ENCODE measurements at places on chromosomes 16 and 17.
A peak's percentile ranks its signal among the peaks of the same experiment; 100 is the strongest.

- DNase-seq, result no peak
Measured at GRCh38 chr16:57516176-57516725, 20.1 kb downstream of the CCDC102A start.

DNA sequence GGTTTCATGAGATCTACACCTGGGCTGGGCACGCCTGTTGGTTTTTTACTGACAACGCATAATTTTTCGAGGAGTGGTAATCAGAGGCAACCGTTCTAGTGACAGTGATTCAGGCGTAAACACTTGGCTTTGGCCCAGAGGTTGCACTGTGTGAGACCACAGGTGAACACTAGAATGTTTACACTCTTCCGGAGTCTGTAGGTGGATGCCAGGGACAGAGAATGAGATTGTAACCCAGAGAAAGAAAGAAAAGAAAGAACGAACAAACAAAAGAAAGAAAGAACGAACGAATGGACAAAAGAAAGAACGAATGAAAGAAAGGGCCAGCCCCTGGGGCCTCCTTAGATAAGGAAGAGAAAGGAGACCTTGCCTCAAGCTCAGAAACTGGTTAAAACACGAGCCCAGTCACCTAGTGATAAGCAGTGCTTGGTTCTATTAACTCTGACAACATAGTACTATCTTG is 113.2 kb downstream of the PRKCB start:
- DNase-seq, result peak; percentile 76

- peak; percentile 44 for DNase-seq
Measured at GRCh38 chr16:88809676-88810165, 2.0 kb downstream of the APRT start.

DNA sequence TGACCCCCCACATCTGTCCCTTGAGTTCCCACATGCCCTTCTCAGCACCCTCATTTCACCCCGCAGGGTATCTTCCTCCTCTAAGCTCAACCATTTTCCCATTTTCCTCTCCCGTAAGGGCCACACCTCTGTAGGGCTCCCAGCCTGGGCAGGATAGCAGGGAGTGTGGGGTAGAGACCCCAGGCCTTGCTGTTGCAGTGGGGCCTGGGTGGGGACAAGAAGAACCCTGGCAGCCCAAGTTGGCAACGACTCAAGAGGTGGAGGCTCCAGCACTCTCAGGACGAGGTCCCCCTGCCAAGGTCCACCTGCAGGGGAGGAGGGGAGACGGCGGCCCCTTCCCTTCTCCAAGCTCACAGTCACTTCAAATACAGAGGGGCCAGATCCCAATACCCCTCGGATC is 2.0 kb upstream of the TMEM92 start:
- DNase-seq, result no peak

DNA sequence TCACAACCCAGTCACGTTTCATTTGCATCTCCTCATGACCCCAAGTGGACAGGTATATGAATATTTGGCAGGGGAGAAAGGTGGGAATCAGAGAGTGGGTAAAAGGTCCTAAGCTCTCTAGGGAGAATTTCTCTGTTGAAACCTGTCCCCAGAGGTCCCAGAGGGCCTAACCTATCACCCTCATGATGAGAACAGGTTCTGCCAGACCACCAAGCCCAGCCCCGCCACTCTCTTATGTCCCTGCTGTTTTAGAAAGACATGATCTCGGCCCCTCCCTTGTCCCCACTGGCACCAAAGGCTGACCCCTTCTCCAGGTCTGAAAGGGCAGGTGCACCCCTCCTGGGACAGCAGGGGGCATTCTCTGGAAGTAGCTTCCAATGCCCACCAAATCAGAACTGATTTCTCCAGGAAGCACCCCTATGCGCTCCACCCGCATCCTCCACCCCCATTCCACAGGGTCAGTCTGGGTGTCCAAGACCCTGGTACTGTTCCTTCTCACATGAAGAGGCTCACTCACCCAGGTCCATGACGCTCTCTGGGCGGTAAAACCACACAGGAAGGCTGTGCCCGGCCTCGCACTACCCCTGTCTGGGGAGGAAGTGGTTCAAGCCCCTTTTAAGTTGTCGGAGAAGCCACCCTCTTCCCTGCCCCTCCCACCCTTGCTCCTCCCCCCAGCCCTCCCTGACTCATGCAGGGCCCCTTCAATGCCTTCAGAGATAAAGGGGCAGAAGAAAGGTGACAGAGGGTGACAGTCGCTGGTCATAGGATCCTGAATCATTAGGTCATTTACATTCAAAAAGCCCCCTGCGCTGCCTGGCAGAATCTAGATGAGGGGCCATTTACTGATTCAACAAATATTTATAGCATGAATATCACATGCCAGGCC is at the start of gene CCR7:
Gene CCR7, minus strand, starts transcription at position 590 of the 886 bp plus-strand sequence. Its CDS starts 63 bp downstream, at position 527.
- DNase-seq, result peak; percentile 68

GRCh38 chr17:2418572-2418971 is 17.7 kb upstream of the MNT start:
- no peak for DNase-seq

- peak; percentile 74 for DNase-seq
Measured at GRCh38 chr17:42050393-42051012, at the start of gene C17orf113. TSS of gene C17orf113 (minus strand) at chr17:42050601. CDS start at chr17:42043376, 7,225 bp downstream.

GRCh38 chr16:21645261-21645721 is 7.1 kb downstream of the IGSF6 start:
- DNase-seq, result peak; percentile 50

DNA sequence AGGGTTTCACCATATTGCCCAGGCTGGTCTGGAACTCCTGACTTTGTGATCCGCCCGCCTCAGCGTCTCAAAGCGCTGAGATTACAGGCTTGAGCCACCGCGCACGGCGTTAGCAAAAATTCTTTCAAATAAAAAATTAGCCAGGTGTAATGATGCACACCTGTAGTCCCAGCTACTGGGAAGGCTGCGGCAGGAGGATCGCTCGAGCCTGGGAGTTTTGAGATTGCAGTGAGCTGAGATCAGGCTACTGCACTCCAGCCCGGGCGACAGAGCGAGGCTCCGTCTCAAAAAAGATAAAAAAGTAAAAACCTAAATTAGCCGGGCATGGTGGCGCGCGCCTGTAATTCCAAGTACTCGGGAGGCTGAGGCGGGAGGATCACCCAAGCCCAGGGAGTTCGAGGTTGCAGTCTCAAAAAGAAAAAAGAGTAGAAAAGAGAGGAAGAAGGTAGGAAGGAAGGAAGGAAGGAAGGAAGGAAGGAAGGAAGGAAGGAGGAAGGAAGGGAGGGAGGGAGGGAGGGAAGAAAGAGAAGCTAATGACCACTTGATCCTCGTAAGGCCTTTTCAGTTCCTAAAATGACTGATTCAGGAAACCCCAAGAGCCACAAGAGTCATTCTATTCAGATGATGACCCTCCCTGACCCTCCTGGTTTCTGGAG is 59.2 kb downstream of the SRL start:
- no peak for DNase-seq

DNA sequence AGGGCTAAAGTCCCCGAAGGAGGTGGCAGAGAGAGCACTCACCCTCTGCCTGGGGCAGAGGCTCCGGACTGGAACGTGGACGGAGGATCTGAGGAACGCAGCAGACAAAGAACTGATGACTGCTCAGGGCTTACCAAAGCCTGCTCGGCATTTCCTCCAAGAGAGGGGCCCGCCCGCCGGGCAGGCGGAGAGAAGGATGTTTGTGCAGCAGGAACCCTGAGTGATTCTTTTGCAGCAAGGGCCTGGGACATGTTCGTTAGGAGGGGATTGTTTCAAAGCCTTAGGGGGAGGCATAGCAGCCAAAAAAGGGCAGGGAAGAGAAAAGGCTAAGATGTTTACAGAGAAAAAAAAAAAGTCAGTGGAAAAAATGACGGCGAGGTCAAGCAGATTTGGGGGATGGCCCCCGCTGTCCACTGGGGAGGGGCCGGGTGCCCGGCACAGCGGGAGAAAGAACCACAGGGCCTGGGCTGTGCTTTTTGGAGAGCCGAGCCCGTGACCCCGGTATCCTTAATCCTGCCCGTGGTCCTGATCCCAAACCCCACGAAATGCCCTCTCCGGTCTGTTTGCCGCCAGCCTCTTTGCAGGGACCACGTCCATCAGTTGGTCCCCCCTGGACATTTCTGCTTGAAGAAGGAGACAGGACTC is 129.3 kb downstream of the NTN1 start:
- DNase-seq, result no peak

DNA sequence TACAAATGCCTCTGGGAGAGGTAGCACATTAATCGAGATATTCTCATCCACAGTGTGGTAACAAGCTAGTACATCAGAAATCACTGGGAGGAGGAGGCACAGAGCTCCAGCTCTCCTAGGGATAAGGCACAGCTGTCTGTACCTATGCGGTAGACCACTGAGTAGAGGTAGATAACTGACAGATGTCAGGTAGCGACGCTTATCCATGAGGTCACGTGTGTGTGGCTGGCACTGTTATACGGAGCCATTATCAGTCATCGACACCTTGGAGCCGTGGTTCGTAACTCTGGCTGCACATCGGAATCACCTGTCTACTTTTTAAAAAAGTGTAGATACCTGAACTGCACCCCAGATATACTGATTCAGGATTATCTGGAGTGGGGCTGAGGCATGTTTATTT is 102.4 kb downstream of the SNX11 start:
- no peak for DNase-seq

- DNase-seq, result no peak
Measured at GRCh38 chr16:52086901-52087300, 460.0 kb downstream of the TOX3 start.

DNA sequence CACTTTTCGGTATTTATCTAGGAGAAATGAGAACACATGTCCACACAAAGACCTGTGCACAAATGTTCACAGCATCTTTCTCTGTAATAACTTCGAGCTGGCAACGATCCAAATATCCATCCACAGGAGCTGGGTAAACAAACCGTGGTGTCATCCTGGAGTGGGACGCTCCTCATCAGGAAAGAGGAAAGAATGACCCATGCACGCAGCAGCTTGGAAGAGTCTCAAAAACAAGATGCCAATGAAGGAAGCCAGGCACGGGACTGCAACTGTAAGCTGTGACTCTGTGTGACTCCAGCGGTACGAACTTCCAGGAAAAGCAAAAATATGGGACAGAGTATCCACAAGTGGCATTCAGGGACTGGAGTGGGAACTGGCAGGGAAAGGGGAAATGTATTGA is 36.7 kb upstream of the CIBAR2 start:
- no peak for DNase-seq
